Natural killer cell (primary cell): ENCODE measurements at places on chromosomes 11 and 22. TPM values are rescaled to one million over a fixed set of nuclear protein-coding genes. Genes with fewer than 3 reads are reported as not detected.

GGTLC2 gene
- not detected for total RNA-seq

CCDC157 gene
- 9.7 TPM for total RNA-seq

LRRC56 gene
- total RNA-seq, result 2.4 TPM

KDELR3 gene
- not detected for total RNA-seq

CD6 gene
- 111 TPM for total RNA-seq

NOL12 gene
- total RNA-seq, result 28.0 TPM

APOL4 gene
- not detected for total RNA-seq

PRCP gene
- 30.0 TPM for total RNA-seq

MMP8 gene
- 0.16 TPM for total RNA-seq

DEFB108B gene
- not detected for total RNA-seq

TBRG1 gene
- total RNA-seq, result 68.6 TPM

GSTT2 gene
- not detected for total RNA-seq

NCAM1 gene
- 208 TPM for total RNA-seq
